ENCODE measurements at places on chromosomes 11 and 22.

GRCh38 chr11:14001597-14001996 lies 39.1 kb downstream of the SPON1 start:
- DNase-seq = no peak

DNA sequence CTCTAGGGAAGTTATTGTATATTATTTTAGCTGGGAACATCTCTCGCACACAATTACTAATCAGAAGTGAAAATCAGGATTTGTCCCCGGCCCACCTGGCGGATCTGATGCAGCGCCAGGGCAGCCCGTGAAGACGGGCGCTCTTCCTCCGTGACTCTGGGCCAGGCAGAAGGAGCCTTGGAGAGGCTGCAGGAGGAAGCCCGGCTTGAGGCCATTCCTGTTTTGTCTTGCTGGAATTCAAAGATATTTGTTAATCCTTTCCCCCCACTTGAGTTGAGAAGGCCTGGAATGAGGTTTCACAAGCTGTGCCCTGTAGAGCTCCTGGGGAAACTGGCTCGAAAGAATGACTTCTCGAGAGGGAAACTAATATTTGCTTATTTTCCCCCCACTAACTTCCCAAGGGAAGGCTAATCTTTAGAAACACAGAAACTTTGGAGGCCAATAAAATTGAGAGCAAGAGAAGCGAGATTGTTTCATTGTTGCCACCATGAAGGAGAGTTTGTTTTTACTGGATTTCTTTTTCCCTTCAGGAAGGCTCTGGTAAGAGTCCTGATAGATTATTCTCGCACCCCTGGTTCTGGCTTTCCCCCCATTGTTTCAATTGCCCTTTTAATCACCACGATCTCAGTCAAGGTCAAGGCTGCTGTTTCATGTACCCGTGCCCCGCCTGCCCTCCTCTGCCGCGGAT lies 92.8 kb upstream of the SEPTIN5 start:
- DNase-seq = no peak

GRCh38 chr22:36730176-36730858 lies 26.8 kb upstream of the CACNG2 start:
- no peak for DNase-seq

DNA sequence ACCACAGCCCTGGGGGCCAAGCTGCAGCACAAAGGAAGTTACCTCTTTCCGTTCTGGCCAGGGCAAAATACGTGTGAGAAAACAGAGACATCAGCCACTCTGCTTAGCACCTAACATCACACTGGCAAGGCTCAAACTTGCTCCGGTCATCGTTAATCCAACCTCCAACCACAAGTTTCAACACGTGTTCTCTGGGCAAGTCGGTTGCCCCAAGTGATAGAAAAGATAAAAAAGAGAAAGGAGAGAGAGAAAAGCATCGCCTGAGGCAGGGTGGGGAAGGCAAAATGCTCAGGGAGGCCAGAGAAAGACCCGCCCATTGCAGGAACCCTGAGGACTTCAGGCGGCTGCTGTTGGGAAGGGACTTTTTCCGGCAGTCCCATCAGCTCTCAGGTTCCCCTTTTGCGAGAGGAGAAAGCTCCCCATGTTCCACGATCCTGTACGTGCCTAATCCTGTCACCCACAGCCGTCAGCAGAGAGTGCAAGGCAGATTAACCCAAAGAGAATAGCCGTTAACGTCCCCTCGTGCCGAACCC lies 18.5 kb upstream of the B4GALNT4 start:
- DNase-seq = no peak

DNA sequence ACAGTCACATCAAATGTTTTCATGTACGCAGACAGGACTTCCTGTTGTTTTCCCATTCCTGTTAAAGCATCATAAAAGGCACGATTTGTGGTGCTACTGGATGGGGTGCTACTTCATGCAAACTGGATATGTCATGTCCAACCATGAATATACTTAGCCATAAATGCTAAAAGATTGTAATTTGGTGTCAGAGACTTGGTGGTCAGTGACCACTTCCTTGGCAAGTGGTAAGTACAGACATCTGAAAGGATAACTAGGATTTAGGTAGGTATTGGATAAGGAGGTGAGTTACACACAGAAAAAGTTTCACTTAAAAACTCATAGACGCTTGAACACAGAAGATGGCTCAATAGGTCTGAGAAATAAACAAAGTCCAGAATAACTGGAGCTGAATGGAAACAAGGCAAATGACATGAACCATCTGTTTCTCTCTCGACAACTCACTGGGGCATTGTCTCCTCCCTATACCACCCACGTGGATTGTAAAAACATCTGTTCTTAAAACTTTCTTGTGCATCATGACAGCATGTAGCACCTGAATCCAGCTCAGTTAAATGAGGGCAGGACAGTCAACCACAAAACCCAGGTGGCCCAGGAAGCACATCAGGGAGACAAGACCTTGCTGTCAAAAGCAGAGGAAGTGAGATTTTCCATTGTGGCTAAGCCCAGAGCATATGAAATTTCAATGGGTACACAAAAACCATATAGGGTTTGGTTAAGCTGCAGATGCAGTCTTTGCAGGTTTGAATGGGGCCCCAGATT lies 22.1 kb upstream of the IGLL5 start:
- DNase-seq = peak; percentile 41

DNA sequence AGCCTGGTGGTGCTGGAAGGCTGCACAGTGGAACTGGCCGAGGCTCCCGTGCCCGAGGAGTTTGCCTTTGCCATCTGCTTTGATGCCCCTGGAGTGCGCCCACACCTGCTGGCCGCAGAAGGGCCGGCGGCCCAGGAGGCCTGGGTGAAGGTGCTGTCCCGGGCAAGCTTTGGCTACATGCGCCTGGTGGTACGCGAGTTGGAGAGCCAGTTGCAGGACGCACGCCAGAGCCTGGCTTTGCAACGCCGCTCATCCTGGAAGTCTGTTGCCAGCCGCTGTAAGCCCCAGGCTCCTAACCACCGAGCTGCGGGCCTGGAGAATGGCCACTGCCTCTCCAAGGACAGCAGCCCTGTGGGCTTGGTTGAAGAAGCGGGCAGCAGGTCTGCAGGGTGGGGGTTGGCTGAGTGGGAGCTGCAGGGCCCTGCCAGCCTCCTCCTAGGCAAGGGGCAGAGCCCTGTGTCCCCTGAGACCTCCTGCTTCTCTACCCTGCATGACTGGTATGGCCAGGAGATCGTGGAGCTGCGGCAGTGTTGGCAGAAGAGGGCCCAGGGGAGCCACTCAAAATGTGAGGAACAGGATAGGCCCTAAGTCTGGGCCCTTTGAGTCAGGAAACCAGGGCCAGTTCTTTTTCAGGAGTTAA lies 1.9 kb upstream of the SMDT1 start:
- DNase-seq = no peak

DNA sequence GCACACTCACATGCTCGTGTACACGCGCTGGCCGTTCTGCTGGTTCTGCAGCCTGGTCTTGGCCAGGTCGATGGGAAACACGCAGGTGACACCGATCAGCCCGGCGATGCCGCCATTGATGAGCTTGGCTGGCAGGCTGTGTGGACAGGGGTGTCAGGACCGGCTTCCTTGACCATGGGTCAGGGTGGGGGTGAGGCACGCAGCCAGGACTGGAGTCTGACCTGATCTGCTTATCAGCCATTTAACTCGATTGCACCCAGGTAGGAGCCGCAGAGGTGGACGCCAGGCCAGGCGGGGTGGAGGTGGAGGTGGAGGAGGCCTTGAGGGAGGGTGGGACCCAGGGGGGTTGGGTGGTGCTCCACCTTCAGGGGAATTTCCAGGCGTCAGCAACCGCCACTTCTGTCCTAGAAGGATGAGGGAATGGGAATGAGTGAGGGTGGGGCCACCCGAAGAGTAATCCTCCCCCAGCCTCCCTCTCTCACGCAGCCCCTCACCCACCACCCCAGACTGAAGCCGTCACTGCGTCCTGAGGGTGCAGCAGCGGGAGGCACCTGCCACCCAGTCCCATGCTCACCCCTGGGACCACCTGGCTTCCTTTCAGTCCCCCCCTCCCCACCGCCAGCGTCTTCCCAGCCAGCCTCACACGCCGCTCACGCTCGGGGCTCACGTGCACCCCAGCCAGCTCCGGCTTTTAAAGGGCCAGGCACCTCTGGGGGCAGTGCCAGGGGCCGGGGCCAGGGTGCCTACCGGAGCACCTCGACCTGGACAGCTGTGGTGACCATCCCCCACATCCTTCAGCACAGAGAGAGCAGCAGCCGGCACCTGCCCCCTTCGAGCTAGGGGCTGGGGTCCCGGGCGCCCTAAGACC lies 3.1 kb downstream of the SLC25A22 start:
- DNase-seq = no peak

- no peak for DNase-seq
Measured at GRCh38 chr11:90536301-90536700, 313.5 kb upstream of the CHORDC1 start.

GRCh38 chr11:31651822-31652221 lies 142.3 kb downstream of the ELP4 start:
- DNase-seq = no peak
